Stimulated activated CD8-positive, alpha-beta memory T cell treated with anti-CD3 and anti-CD28 coated beads, Interleukin-15, amount 100 ng/mL, for 24 hours (primary cell): ENCODE measurements at places on chromosomes 3 and 15.

DNA sequence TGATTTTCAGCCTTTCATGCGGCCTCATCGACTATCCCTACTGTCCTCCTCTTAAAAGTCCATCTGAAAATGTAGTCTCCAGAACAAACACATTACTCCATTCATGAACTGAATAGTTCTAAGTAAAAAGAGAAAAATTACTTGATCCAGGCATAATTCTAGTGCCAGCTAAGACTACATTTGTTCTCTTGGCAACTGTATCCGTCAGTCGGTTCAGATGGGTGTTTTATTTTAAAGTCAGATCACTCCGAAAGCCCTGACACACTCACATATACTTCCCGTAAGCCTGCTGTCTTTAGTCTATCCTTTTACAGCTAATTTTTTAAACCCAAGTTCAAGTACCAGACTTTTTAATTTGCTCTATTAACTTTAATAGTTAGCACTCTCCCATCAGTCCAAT is 1102.7 kb downstream of the ROBO1 start:
- DNase-seq: no peak

DNA sequence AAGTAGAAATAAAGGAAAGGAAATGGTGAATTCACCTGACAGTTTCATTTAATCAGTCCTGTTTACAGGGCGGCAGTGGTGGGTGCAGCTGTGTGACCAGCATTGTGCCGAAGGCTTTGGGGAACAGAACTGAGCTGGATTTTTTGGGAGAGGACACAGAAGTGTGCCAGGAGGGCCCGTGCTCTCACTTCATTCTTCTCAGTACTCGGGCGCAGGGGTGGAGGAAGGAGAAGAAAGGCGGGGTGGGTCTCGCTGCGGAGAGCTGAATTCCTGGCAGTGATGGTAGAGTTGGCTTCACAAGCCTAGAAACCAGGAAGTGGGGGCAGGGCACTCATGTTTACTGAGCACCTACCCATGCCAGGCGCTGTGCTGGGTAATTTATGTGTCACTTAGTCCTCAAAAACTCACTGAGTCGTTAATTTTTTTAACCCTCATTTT is 64.6 kb downstream of the CRTC3 start:
- peak; percentile 37 for DNase-seq

DNA sequence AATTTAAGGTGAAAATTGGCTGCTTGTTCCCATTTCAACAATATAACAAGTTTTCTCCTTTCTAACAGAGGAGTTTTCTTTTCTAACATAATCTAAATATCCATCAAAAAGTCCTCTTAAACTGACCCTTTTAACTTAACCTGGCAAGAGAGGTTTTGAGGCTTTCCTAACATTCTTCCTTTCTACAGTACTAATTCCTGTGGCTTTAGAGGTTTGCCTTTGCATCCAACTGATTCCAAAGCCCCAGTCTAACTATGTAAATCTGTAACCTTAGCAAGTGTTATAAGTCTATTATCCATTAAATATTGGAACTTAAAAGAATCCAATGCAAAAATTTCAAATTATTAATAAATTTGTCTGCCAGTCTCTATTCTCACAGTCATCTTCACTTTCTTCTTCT is 134.1 kb downstream of the ISL2 start:
- DNase-seq: no peak

DNA sequence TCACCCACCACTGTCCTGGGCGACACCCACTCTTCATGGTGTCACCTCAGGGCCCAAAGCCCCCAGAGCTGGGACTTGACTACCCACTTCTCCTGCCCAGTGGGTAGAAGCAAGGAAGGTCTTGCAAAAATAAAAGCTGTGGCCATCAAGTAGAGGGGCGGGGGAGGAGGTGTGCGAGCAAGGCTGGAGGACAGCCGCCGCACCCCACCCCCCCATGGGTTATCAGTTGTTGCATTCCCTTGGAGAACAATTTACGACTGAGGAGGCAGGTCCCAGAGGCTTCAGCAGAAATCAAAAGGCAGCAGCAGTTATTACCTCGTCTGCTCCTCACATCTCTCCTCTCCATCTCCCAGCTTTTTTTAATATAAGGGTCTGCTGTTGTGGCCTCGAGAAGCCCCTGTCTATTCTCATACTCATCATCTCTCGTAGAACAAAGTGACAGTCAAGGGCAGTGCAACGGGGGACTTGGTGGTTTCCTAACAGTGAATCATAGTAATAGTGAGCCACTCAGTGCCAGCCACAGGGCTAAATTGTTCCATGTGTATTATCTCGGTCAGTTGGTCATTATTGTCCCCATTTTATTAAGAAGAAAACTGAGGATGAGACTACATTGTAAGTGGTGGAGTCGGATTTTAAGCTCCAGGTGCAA is 116.4 kb downstream of the PDCD6IP start:
- DNase-seq: no peak

- no peak for DNase-seq
Observed at GRCh38 chr3:57890874-57891273, 117.3 kb upstream of the FLNB start.

GRCh38 chr3:58991026-58991425 is 58.8 kb downstream of the CFAP20DC start:
- DNase-seq: no peak

- DNase-seq: no peak
Observed at GRCh38 chr15:35618260-35619188, 72.6 kb upstream of the DPH6 start.

GRCh38 chr3:43695443-43695842 is 4.7 kb downstream of the ABHD5 start:
- no peak for DNase-seq

DNA sequence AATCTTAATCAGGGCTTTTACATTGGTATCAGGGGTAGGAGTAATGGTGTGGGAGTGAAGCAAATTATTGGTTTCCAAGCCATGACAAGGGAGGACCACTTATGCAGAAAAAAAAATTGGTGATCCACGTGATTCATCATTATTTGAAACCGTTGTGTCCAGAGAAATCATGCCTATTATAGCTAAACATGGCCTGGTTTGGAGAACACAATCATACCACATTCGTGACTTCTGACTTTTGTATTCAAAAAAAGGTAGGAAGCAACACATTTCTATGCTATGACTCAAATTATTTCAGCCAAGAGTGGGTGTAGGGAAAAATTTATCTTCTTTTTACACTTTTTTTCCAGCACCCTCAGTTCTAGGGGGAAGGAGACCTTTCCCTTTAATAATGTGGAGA is 924.3 kb upstream of the GBE1 start:
- no peak for DNase-seq

GRCh38 chr3:101521211-101521701 is 8.2 kb upstream of the SENP7 start:
- DNase-seq: no peak

- DNase-seq: no peak
Observed at GRCh38 chr3:195543500-195544229, 540 bp upstream of the PPP1R2 start.

GRCh38 chr3:58137306-58137705 is 73.5 kb downstream of the DNASE1L3 start:
- DNase-seq: no peak

- no peak for DNase-seq
Observed at GRCh38 chr3:173737167-173737808, 339.7 kb downstream of the NLGN1 start.

DNA sequence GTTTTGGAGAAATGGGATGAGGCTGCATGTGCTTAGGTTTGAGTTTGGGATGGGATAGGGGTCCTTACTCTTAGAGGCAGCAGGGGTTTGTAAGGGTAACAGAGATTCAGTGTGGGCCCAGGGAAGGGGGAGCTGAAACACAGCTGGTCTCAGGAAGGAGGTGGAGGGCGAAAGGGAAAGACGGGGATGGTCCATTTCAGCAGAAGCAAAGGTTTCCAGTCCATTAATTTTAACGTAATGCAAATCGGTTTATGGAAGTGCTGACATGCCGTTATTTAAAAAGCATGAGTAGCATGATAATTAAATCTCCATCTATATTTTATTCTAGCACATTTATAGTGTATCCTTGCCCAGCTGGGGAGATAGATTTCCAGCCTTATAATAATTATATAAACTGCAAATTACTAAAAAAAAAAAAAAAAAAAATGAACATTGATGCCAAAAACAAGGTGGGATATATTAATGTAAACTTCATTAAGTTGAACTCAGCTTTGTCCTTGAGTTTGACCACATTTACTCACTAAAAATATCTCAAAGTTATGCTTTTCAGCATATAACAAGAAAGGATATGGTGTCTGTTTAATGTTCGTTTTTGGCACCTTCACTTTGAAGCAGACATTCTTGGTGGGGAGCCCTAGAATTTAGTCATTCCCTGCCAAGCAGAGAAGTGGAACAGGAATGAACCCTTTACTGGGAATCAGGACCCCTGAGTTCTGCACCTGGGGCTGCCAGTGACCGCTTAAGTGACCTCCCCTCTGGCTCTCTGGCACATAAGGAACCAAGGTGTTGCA is 234.7 kb downstream of the THSD4 start:
- DNase-seq: no peak

DNA sequence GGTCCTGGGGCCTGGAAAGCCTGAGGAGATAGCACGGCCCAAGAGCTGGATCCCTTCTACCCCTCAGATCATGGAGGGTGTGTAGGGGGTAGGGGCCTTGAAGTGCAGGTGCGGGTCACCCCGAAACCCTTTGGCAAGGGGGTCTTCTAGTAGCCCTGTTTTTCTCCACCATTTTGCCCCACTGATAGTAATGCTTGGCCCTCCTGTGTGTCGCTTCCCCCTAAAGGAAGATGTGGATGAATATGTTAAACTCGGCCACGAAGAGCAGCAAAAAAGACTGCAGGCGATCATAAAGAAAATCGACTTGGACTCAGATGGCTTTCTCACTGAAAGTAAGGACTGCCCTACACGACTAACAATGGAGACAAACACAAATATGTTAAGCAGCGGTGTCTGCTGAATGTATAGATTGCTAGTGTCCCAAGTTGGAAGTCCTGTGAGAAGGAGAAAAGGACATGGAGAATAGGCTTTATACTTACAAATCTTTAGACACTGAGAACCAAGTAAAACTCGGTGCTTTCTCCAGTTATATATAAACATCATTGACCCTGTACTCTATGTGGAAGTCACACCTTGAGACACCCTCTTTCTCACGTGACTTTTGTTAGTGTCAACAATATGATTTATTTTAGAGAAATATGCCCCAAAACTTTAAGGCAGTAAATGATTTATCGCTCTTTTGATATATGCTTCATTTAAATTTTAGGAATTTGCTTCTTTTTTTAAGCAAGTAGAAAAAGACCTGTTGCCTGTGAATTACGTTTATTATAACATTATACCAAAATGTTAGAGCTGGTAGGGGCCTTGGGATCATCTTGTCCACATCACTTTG is 802 bp downstream of the RCN2 start:
- DNase-seq: no peak

DNA sequence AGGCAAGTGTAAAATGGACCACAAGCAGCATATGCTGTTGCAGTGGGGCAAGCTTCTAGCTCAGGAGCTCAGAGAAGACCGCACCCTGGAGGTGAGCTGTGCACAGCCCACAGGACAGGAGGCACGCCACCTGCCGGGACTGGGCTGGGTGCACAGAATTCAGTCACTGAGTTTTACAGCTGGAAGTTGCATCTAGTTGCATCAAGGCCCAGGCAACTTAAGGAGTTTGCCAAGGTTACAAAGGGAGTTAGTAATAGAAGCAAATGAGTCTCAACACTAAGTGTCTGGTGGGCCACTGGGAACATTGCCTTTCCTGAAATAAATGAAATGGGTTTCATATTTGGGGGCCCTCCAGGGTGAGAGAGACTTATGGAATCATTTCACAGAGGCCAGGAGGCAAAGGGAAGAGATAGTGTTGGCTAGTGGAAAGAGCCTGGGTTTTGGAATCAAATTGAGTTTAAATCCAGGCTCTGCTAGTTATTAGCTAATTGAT is 36.0 kb upstream of the TIMP4 start:
- DNase-seq: no peak

GRCh38 chr3:31010491-31010890 is 116.0 kb upstream of the GADL1 start:
- DNase-seq: no peak

DNA sequence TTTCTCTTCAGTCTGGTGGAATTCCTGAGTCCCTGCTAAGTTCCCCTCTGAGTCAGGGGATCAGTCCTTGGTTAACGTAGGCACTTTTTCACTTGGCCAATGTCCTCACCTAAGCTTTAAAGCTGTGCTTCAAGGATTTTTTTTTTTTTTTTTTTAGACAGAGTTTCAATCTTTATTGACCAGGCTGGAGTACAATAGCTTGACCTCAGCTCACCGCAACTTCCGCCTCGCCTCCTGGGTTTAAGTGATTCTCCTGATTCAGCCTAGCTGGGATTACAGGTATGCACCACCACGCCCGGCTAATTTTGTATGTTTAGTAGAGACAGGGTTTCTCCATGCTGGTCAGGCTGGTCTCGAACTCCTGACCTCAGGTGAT is 220.3 kb downstream of the STT3B start:
- DNase-seq: no peak

DNA sequence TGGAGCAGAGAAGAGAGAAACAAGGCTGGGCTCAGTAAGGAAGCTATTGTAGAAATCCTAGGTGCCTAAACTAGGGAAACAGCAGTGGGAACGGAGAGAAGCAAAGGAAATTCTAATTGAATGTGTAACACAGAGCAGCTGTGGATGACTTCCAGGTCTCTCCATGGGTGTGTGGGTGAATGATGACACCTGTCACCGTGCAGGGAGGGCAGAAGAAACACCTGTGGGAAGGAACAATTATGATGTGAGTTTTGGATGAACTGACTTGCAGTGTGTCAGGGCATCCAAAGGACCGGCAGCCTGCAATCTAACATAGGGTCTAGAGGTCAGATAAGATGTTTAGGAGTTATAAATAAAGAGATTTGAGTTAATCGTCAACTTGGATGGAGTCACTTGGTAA is 144.2 kb downstream of the RYR3 start:
- no peak for DNase-seq

DNA sequence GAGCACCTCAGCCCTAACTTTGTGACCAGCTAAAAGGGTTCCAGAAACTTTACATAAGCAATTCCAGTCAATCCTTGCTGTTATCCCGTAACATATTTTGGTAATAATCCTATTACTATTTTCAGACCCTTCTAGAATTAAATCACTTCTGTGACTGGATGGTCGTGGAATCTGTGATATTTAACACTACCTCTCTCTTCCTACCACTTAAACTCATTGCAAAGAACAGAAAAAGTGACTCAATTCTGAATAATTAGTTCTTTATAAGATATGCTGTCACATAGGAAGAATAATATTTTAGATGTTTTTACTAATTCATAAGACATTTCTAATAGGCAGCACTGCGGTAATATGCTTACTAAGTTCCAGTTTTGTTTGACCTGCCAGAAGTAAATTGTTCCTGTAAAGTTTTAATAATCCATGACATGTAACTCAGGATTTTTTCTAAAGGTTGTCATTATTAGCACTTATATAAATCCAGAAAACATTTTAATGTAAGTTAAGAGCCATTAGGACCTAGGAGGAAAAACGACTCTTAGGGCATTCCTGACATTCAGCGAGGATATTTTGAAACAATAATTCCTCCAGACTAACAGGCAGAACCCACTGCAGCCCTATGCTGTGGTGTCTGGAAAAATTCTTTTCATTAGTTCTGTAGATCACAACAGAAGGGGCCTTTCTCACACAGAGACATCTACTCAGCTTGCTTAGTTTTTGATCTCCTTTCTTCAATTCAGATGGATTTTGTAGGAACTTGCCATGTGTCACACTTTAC is 113.3 kb upstream of the MBNL1 start:
- no peak for DNase-seq
